ENCODE measurements at places on chromosomes 13 and 19.

GRCh38 chr19:2449019-2449418, 7.7 kb downstream of the LMNB2 start:
- no peak for DNase-seq

GRCh38 chr13:36608474-36608873, 65.3 kb upstream of the SERTM1 start:
- DNase-seq: no peak

- no peak for DNase-seq
Observed at GRCh38 chr13:83877651-83878355, 4.5 kb downstream of the SLITRK1 start.

DNA sequence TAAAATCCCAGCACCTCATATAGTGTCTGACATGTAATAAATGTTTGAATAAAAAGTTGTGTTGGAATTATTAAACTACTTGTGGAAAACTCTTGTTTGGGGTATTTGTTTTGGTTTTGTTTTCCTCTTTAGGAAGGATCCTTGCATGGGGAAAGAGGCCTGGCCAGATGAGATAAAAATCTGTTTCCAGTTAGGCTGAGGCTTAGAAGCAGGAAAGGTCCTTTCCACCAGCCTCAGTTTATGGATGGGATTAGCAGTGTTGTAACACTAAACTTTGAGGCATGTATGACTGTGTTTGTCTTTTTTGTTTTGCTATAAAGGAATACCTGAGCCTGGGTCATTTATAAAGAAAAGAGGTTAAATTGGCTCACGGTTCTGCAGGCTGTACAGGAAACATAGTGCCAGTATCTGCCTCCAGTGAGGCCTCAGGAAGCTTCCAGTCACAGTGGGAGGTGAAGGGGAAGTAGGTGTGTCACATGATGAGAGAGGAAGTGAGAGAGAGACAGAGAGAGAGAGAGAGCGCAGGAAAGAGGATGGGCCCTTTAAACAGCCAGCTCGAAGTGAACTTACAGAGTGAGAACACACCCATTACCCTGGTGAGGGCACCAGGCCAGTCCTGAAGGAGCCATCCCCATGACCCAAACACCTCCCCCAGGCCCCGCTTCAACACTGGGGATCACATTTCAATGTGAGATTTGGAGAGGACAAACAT, 21.6 kb downstream of the SPATA13 start:
- peak; percentile 39 for DNase-seq

GRCh38 chr19:40590464-40591265, 10.5 kb upstream of the LTBP4 start:
- peak; percentile 11 for DNase-seq

- no peak for DNase-seq
Observed at GRCh38 chr13:110806636-110807035, 93.1 kb downstream of the ING1 start.

- peak; percentile 34 for DNase-seq
Observed at GRCh38 chr19:1237027-1237659, 662 bp downstream of the CBARP start.

GRCh38 chr13:58329746-58330145, 698.2 kb downstream of the PCDH17 start:
- DNase-seq: no peak

GRCh38 chr13:59701261-59701660, 462.5 kb downstream of the DIAPH3 start:
- no peak for DNase-seq

- DNase-seq: peak; percentile 93
Observed at GRCh38 chr19:2495130-2495641, 19.3 kb downstream of the GADD45B start.

DNA sequence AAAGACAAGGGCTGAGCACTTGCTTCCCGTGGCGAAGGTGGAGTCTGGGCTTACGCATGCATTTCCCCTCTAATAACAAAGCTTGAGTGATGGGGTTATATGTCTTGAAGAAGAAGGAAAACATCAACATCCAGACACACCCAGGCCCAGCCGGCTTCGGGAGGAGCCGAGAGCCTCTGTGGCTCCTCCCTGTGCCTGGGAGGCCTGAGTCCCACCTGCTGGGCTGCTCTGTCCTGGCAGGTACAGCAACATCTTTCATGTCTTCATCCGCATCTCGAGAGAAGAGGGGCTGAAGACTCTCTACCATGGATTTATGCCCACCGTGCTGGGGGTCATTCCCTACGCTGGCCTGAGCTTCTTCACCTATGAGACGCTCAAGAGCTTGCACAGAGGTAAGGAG, 30.6 kb downstream of the TMEM161A start:
- no peak for DNase-seq

DNA sequence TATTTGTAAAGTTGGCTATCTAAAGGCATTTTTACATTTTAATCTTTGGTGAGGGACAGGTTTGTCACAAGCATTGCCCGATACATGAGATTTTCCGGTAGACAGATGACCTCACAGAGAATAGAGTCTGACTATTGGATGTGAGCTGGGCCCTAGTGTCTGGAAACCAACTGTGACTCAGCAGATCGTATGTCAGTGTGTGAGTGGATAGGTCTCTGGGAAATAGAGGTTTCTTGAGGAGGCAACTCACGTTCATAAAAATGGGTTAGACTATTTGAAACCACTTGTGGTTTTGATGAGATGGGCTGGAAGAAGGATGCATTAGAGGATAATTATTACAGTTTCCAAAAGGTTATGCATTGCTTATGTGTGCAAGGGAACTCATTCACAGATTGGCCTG, 19.2 kb downstream of the HS6ST3 start:
- no peak for DNase-seq

- peak; percentile 47 for DNase-seq
Observed at GRCh38 chr19:38433268-38433733, at the start of gene RYR1. Gene RYR1, plus strand, starts transcription at chr19:38433691. Its CDS starts 139 bp downstream, at chr19:38433830.

GRCh38 chr13:48575031-48575430, 42.2 kb upstream of the RCBTB2 start:
- no peak for DNase-seq

DNA sequence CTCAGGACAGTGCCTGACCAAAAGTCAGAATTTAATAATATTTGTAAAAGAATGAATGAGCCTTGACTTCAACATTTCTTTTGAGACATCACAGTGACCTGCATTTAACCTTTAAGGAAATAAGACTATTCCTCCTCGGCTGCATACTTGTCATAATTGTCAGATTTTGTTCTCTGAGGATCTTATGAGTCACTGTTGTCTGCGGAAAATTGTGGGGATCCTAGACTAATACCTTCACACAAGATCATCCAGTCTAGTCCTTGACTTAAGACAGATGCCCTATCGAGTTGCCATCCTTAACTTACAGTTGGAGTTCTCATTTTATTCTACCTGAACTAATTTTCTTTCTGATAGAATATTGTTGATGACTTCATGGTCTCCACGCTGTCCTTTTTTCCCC, 198.4 kb downstream of the DLEU7 start:
- no peak for DNase-seq

DNA sequence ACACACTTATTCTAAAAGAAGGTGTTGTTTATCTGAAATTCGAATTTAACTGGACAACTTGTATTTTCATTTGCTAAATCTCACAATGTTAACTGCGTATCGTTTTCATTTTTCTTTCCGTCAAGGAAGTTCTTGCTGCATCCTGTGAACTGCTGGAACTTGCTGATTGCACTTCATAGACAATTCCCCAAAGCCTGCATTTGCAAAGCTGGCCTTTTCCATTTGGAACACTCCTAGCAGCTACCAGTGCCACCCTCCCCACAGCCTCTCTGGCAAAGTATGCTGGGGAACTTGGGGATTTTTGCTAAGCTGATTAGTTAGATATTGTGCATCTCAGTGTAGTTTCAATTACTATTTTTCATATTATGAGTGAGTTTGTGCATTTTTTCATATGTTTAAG, 20.4 kb upstream of the ARGLU1 start:
- no peak for DNase-seq

- DNase-seq: no peak
Observed at GRCh38 chr13:86569119-86569518, 769.9 kb upstream of the SLITRK6 start.

GRCh38 chr13:27004326-27004725, 167.3 kb downstream of the USP12 start:
- DNase-seq: no peak

DNA sequence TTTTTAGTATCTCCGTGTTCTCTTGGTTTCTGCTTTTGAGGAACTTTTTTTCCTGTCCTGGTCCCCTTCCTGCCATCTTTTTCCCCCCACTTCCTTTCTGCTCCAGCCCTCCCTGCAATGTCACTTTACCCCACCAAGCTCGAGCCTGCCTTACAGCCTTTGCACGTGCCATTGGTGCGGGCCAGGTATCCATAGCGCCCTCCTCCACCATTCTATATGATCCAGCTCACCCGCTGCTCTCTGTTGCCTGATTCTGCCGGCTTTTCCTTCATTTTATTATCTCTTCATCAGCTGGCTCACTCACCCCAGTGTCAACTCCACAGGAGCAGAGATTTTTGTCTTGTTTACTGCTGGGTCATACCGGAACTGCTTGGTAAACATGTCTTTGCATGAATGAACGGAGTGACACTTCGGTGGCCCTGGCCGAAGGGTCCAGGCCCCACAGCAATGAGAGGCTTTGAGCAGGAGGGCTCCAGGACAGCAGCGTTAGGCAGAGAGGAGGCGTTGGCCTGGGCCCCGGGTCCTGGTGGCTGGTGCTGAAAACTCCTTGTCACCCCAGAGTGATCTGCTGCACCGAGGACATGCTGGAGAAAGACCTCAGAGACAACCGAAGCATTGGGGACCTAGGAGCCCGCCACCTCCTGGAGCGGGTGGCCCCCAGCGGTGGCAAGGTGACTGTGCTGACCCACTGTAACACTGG, 1.2 kb downstream of the MRI1 start:
- no peak for DNase-seq

GRCh38 chr19:6187374-6187773, 51.9 kb downstream of the ACSBG2 start:
- DNase-seq: no peak

- DNase-seq: no peak
Observed at GRCh38 chr19:6718741-6719539, 1.5 kb downstream of the C3 start.

- peak; percentile 52 for DNase-seq
Observed at GRCh38 chr13:31951215-31951678, 80.3 kb upstream of the FRY start.

DNA sequence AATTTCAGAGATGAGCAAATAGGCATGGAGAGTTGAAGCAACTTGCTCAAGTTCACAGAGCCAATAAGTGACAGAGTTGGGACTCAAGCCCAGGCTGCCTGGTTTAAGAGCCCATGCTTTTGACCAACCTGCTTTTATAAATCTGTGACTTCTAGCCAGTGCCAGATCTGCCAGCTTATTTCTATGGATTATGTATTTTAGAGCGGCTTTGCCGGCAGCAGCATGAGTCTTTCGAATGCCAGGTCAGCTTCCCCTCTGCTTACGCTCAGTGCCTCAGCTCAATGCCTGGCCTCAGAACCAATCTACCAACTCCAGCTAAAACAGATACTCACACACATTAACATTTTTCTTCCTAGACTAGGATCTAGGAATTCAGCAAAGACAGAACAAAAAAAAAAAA, 2.3 kb downstream of the SERPINE3 start:
- no peak for DNase-seq

DNA sequence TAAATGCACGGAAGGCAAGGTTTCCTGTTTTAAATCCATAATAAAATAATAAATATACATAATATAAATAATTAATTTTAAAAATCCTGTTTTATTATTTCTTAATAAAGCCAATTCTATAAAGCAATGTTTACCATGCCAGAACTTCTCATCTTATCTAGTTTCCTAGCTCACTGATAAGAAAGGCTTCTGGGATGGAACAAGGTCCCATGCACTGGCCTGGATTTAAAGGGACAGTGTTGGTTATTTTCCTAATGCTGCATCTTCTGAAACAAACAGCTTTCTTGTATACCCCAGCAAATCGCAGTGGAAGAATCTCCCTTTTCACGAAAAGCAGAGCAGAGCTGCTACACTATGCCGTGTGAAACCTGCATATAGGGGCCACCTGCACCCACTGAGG, 68.8 kb downstream of the LNX2 start:
- DNase-seq: no peak

DNA sequence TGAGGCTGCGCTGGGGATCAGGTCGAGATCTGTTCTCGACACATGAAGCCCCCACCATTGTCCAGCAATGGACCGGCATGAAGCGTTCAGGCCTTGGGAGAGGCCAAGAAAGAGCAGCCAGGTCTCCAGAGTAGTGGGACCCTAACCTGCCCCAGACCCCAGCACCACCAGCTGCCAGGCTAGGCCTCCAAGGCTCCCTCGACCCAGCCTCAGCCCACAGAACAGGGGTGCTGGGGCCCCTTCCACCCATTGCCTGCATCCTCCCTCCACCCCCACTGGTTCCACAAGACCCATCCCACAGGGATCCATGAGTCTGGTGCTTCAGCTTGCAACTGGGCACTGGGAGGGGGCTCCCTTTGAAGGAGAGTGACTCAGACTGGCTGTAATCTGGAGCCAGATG, 120.3 kb downstream of the TUBA3C start:
- no peak for DNase-seq

GRCh38 chr19:29079356-29080032, 133.5 kb downstream of the UQCRFS1 start:
- DNase-seq: no peak

Data from colonic mucosa (tissue), 4 donors.